Activated CD8-positive, alpha-beta memory T cell treated with anti-CD3 and anti-CD28 coated beads for 48 hours (primary cell): ENCODE measurements at places on chromosomes 11 and 22.

- no peak for DNase-seq
Measured at GRCh38 chr11:39220501-39221230, 2238.8 kb downstream of the LRRC4C start.

DNA sequence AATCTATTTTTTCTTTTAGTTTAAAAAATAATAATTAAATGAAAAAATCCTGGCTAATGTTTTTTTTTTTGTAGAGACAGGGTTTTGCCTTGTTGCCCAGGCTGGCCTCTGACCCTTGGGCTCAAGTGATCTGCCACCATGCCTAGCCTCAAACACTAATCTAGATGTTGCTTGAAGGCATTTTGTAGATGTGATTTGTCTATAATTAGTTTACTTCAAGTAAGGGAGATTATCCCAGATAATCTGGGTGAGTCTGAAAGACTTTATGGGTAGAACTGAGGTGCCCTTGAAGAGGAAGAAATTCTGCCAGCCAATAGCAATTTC, 38.6 kb upstream of the RBFOX2 start:
- DNase-seq, result no peak

- no peak for DNase-seq
Measured at GRCh38 chr11:119827113-119827512, 98.1 kb upstream of the NECTIN1 start.

GRCh38 chr11:120227228-120227852, 12.6 kb upstream of the POU2F3 start:
- no peak for DNase-seq

DNA sequence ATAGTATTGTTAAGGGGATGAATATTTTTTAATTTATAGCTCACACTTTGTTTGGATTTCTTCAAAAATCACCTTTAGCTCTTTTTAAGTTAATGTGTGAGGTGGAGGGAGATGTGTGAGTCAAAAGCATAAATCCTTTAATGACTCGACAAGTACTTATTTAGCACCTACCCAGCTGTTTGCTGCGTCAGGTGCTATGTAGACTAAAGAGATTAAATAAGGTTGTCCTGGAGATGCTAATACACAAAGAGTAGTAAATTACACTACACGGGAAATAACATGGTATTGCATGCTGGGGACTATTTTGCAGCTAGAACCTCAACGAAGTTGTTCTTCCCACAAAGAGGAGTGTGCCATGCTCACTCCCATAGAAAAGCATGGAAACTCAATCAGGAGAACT, 583.3 kb upstream of the TENM4 start:
- DNase-seq, result no peak

DNA sequence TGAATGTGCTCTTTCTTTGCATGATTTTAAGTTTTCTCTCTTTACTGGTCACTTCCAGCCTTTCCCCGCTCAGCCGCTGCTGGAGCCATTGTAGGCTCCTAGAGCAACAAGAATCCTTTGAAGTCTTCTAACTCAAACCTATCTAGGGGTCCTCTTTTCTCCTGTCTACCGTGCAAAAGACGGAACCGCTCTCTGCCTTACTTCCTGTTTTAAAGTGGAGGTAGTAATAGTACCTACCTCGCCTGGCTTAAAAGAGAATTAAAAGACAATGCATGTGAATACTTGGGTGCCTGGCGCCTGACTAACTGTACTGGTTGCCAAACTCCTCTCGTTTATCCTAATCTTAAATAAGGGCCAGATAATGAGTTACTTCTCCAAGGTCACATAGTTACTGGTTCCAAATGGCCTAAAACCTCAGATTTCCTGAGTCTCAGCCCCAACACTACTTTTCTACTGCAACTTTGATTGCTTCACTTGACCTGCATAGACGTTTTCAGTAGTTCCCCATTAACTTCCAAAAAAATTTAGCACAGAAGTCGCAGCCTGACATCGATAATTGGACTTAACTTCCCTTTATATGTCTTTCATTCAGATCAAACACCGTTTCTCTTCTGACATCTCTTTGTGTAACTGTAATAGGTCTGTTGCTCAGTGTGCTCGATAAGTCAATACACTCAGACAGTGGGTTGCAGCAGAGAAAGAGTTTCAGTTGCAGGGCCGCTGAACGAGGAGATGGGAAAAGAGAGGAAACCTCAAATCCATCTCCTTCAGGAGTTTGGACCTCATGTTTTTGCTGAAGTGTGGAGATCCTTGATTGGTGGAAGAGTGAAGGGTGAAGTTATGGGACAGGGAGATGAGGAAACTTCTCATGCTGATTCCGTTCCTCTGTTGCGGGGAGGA, 891 bp downstream of the SAMM50 start:
- no peak for DNase-seq

DNA sequence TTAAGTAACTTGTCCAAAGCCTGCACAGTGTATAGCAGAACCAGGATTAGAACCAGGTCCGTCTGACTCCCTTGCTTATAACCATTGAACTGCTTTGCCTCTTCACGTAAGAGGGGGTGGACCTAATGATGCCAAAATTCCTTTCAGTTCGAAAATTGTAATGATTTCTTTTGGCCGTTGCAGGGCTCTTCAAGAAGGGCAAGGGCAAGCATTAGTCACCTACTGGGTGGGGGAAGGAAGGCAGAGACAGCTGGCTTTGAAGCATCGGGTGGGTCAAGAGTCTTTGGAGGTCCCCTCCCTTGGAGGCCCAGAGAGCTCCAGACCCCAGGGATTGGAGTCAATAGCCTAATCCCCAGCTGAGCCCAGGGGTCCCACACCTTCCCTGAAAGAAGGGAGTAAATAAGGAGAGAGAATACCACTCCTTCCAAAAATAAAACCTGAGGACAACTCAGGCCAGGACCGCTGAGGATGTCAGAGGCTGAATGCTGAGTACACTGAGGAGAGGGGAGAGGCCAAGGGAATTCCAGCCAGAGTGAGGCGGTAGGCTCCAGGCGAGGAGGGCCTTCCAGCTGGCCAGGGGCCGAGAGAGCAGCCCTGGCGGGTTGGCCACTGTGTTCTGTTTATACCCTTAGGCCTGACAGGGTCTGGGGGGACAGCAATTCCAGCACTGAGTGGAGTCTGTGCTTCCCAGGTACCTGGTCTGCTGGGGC, 14.1 kb downstream of the CREB3L1 start:
- DNase-seq, result no peak

DNA sequence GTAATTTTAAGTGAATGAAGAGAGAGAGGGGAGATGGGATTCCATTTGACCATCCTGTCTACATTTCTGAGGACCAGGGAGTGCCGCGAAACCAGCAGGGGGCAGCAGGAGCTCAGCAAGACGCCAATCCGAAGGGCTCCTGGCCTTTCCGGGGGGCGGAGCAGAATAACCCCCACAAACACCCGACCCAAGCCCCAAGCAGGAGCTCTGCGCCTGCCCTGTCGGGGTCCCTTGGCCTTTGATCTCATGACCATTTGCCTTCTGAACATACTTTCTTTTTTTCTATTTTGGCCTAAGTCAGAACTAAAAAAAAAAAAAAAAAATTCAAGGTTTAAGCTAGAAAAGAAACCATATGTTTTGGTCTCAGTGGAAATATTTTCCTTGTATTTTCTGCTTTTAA, 21.9 kb upstream of the SCN2B start:
- peak; percentile 72 for DNase-seq

- no peak for DNase-seq
Measured at GRCh38 chr11:86743223-86744118, 56.9 kb upstream of the PRSS23 start.

- DNase-seq, result no peak
Measured at GRCh38 chr11:5726351-5726750, 9.9 kb upstream of the OR56B1 start.

DNA sequence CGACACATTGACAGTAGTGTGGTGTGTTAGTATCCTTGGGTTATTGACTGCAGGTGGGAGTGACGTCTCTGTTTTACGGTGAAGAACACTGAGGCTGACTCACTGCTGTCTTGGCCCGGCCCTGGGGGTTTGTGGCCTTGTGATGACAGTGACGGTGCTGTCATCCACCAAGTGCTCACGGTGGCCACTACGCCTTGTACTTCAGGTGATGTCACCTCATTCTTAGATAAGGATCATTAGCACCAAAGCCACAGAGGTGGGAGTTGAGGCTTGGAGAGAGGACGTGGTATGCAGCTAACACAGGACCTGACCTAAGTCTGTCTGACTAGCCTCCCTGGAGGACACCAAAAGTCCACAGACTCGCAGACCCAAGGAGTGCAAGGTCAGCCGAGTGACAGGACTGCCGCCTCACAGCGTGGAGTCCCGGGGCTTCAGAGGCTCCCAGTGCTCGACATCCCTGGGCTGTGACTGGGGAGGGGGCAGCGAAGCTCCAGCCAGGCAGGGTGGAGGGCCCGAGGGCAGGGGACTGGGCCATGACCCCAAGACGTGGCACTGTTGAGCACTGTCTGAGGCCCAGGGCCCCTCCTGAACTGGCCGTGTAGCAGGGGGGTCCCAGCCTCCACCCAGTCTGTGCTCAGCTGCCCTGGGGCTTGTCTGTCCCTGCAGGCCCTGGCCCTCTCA, 56.5 kb downstream of the NAT10 start:
- peak; percentile 42 for DNase-seq

DNA sequence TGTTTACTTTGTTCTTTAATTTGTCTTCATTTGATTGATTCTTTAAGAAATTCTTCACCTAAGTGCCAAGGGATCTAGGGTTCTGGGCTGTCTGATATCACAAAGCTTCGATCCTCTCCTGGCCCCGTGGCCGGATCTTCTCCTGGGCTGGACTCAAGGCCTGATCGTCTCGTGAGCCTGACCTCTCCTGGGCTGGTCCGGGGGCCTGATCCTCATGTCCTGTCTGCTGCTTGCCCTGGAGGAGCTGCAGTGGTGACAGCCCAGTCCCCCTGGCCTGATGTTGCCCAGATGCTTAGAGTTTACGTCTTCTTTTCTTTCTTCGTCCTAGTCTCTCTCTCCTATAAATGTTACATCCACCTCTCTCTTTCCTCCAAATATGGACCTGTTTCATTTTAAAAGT, 3.3 kb downstream of the NADSYN1 start:
- DNase-seq, result no peak

DNA sequence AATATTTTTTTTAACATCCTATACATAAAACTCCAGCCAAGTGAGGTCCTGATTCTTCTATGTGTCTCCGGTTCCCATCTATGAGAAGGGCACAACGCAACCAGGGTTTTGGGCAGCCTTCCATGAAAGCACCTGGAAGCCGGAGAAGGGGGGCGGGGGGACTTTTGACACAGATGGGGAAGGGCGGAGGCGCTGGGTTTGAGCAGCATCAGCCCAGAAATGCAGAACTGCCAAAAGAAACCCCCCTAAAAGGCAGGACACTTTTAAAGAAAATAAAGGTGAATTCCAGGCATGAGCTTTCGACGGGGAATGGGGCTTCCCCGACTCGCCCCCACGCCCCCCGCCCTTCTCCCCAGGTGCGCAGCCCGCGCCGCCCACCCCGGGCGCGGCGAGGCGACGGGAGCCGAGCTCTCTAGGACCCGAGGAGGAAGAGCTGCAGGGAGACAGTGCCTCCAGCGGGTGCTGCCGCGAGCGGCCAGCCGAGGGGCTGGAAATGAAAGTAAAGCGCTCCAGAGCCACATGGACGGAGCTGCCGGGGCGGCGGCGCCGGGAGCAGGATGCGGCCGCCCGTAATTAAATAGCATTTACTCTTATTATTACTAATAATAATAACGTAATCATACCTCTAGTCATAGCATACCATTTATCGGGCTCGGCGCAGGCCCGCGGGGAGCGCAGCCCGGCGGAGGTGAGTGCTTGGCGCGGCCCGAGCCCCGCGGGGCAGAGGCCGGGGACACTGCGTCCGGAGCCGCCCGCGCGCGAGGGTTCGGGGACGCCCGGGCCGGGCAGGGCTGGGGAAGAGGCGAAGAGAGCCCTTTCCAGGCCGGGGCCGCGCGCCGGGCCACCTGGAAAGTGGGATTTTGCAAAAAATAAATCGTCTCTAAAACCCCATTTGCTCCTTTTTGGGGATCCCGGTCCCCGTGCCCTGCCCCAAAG, at the start of gene ZC3H7B:
TSS of gene ZC3H7B (plus strand) at position 441 of the 936 bp plus-strand sequence. CDS start 19,136 bp downstream, outside the sequence.
- DNase-seq, result peak; percentile 70

DNA sequence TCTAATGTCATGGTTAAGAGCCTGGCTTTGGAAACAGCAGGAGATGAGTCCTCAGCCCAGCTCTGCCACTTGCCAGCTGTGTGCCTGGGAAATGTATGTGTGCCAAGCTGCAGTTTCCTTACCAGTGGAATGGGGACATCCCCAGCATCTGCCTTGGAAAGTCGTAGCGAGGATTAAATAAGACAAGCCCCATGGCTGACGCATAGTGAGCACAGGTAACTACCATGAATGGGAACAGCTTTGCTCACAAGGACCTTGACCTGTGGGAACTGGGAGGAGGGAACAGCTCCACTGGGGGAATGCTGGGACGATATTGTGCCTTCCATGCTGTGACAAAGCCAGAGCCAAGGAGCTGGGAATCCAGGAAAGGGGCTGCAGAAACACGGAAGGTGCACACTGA, 2.6 kb upstream of the DSCAML1 start:
- DNase-seq, result no peak

- no peak for DNase-seq
Measured at GRCh38 chr22:49142296-49142695, 685.4 kb downstream of the BRD1 start.

GRCh38 chr22:48238966-48239365, 1476.5 kb downstream of the TBC1D22A start:
- DNase-seq, result no peak
